ENCODE measurements at places on chromosomes 1 and 21. TPM values are rescaled to one million over a fixed set of nuclear protein-coding genes. Genes with fewer than 3 reads are reported as not detected.

GRCh38 chr1:2388004-2388913 lies 3.1 kb downstream of the MORN1 start:
- DNase-seq = no peak

DNA sequence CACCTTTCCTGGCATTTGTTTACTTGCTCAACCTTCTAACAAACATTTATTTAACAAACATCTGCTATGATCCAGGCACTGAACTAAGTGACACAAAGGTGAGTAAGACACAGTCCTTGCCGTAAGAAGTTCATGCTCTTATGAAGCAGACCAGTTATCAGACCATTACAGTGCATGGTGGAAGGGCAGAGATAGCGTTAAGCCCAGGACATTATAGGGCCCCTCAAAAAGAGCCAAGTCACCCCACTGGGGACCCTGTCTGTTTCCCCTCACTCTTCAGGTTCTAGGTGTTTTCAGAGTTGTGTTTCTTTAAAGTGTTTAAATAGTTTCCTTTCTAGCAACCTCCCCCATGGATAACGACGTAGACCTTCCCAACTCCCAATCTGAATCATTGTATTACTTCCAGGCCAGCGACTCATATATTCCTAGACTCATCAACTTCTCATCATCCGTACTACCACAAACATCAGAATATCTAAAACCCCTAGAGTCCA lies 39.3 kb downstream of the TCP10L start:
- no peak for DNase-seq

The GJC2 gene
- total RNA-seq = 2.3 TPM

The MROH9 gene
- not detected for total RNA-seq

GRCh38 chr21:44711327-44712202 lies at the start of gene TSPEAR:
TSPEAR (minus strand) TSS chr21:44711572; CDS start chr21:44711514, 58 bp downstream.
- DNase-seq = peak; percentile 84

- DNase-seq = no peak
Observed at GRCh38 chr1:222844411-222844779, 29.6 kb downstream of the DISP1 start.

- no peak for DNase-seq
Observed at GRCh38 chr21:45934085-45934484, 47.5 kb upstream of the COL6A1 start.

The KRTAP19-1 gene
- total RNA-seq = not detected

The GBP6 gene
- total RNA-seq = not detected

GRCh38 chr1:7313826-7314225 lies 457.3 kb upstream of the VAMP3 start:
- peak; percentile 7 for DNase-seq

The NBPF4 gene
- total RNA-seq = not detected

The ETNK2 gene
- 16.7 TPM for total RNA-seq

DNA sequence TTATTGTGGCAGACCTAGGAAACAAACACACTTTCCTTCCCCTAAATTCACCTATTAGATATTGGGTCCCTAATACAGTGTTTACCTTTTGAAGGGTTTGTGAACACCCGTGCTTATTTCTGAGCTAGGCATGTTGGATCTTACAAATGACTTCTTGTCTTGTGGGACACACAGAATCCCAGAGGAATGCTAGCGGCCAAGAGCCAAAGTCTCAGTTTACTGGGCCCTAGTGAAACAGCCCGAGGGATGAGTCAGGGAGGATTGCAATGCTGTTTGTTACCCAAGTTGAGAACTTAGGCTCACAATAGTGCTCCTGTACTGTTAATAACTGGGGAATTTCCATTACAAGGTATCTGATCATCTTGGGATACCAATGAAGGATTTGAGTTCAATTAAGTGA lies 100.1 kb upstream of the AKT3 start:
- no peak for DNase-seq

- DNase-seq = no peak
Observed at GRCh38 chr1:46067652-46068051, 64.8 kb downstream of the PIK3R3 start.

GRCh38 chr1:185676969-185677368 lies 57.2 kb upstream of the HMCN1 start:
- DNase-seq = no peak

The RPF1 gene
- total RNA-seq = 35.9 TPM

The NTMT2 gene
- total RNA-seq = not detected

The TEDDM1 gene
- not detected for total RNA-seq

GRCh38 chr21:26453267-26453666 lies 119.8 kb downstream of the CYYR1 start:
- DNase-seq = no peak

The CKS1B gene
- 153 TPM for total RNA-seq

DNA sequence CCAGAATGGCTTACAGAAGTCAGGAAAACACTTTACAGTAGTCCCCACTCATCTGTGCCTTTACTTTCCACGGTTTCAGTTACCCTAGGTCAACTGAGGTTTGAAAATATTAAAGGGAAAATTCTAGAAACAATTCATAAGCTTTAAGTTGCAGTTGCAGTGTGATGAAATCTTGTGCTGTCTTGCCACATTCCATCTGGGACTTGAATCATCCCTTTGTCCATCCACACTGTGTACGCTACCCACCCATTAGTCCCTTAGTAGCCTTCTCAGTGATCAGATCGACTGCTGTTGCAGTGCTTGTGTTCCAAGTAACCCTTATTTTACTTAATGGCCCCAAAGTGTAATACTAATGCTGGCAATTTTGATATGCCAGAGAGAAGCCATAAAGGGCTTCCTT lies 30.5 kb downstream of the ZCCHC17 start:
- DNase-seq = no peak

DNA sequence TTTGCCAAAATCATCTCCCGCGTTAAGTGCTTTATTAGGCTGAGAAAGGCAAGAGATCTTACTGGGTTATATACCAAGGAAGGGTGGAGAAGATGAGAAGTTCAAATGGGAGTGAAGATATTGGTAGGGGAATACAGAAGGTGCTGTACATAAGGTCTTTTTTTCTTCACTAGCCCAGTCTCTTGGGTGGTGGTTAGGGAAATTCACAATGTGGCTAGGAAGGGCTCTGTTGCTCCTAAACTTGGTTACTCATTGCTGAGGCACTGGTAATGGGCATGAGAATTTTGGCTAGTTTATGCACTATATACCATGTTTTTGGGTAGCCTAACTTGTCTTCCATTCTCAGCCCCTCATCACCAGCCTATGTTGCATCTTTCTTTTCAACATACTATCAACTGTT lies 50.6 kb downstream of the LHX4 start:
- DNase-seq = no peak

The DR1 gene
- 44.3 TPM for total RNA-seq

- no peak for DNase-seq
Observed at GRCh38 chr1:24345334-24345733, 26.2 kb downstream of the GRHL3 start.

DNA sequence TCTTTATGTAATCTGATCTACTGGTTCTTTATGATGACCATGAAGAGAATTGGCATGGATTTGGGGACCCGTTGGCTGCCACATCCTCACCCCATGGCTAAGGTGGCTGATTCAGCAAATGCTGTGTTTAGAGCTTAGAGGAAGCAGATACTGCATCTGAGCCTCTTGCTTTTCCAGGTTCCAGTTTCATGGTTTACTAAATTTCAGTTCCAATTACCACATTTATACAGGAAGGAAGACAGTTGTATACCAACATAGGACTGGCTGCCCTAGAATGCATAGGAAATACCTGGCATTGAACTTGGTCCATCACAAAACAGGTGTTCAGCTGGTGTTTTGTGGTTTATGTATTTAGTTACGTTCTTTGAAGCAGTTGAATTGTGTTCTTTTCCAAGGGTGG lies 107.1 kb downstream of the ST3GAL3 start:
- no peak for DNase-seq

- DNase-seq = peak; percentile 96
Observed at GRCh38 chr1:220882061-220882891, 3.0 kb downstream of the HLX start.

The FCER1A gene
- not detected for total RNA-seq

DNA sequence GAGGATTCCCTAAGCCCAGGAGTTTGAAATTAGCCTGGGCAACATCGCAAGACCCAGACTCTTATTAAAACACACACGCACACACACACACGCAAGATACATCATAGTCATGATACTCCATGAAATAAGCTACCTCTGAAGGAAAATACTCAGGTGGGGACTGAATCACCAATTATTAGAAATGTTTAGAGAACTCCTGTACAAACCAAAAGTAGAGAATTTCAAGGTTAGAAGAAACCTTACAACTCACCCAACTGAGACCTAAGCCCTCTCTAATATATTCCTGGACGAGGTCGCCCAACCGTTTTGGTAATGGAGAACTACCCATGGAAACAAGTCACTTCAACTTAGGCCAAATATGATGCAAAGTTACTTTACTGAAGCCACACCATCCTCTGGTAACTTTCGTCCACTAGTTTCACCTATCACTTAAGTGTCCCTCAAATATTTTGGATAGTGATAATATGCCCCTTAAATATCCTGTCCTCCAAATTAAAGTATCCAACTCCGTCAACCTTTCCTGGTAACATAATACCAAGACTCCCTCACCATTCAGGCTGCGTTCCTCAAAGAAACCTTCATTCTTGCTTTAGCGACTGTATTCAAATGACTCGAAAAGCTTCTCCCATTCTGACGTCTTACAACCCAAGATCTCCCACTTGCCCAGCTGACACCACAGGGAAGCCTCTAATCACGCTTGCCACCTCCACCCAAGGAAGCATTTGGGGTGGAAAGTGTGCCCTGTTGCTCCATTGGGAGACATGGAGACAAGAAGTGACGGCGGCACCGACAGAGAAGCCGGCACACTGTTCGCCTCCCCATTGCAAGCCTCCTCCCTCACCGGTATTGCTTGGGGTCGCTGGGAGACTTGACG lies 856 bp downstream of the NRDC start:
- no peak for DNase-seq

The TNFRSF8 gene
- total RNA-seq = 0.63 TPM

The CD5L gene
- total RNA-seq = not detected

DNA sequence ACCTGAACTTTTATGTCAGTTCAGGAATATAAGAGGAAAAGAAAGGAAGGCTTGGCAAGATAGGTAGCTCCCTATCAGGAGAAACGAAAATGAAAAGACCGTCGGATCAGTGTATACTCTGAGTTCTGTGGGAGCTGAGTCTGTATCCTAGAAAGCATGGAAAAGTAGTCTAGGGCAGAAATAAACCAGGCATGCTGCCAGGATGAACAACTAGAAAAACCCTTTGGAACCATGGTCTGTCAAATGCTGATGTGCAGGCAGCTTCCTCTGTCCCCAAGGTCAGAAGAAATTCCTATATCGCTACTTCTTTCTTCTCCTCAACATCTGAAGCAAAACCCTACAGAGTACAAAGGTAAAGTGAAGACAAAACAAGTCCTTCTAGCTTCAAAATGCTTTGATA lies 268.8 kb downstream of the ST6GALNAC3 start:
- no peak for DNase-seq

The CRYBG2 gene
- 11.7 TPM for total RNA-seq

DNA sequence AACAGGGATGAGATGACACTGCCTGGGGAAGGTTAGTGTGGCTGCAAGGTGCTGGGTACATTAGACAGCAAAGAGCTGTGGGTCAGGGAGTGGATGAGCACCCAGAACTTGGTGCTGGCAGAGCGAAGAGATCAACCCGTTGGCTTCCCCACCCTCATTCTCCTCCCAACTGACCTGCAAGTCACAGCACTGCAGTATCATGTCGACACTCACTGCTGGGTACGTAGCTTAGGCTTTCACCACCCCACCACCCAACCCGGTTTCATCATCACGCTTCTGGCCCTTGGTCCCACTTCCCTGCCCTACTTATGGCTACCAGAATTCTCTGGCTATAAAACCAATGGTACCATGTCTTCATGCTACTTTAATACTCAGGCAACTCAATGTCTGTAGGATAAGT lies 73.6 kb upstream of the LYST start:
- no peak for DNase-seq

- peak; percentile 77 for DNase-seq
Observed at GRCh38 chr21:29155118-29155932, 24.9 kb downstream of the MAP3K7CL start.

The CXADR gene
- total RNA-seq = 60.5 TPM

DNA sequence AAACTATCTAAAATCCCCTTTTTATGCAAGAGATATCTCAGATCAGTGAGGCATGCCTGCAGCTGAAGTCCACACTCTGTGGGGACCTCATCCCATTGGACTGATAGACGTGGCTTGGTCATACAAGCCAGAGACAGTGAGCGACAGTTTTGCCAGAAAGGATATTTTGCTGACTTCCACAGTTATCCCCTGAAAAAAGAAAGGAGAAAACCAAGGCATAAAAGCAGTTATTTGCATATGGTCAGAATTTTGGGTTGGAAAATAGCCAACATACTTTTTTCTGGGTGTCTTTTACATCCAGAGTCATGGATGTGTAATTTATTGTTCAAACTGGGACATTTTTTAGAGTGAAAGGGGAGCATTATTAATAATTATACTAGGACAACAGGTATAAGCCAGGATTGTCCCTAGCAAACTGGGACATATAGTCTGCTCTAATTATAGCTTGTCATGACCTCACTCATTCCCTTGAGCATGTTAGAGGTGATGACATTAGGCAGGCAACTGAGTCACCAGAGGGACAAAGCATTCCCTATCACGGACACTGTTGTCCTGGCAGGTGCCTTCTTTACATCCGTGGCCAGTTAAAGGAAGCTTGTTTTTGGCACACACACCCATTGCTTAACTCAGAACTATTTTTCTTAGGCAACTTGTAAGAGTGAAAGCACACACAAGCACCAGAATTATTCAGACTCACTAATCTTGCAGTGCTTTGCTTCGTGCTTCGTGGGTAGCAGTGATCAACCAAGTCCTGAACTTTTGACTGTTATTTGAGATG lies 65.5 kb downstream of the PRRX1 start:
- DNase-seq = no peak

- no peak for DNase-seq
Observed at GRCh38 chr1:119898530-119898929, 2.2 kb upstream of the ADAM30 start.

- DNase-seq = no peak
Observed at GRCh38 chr21:29135481-29135880, 5.0 kb downstream of the MAP3K7CL start.

The SMPDL3B gene
- 13.4 TPM for total RNA-seq

The CITED4 gene
- total RNA-seq = 9.5 TPM
